ENCODE measurements at places on chromosomes 2 and 18. TPM values are rescaled to one million over a fixed set of nuclear protein-coding genes. Genes with fewer than 3 reads are reported as not detected.

Gene CD8A
- not detected for total RNA-seq

Gene SNED1
- 1.9 TPM for total RNA-seq

Gene DAPL1
- total RNA-seq: not detected

Gene CARF
- 11.8 TPM for total RNA-seq

- no peaks in the 10 kb centered on the region for H3K36me3 ChIP-seq
- no peak for DNase-seq
- H3K4me1 ChIP-seq: no peaks in the 10 kb centered on the region
- no peak overlapping the region for H3K4me3 ChIP-seq
- H3K27ac ChIP-seq: no peak overlapping the region
Observed at GRCh38 chr2:47607005-47607679, 175.8 kb upstream of the MSH6 start.

- H3K4me3 ChIP-seq: no peak overlapping the region
- DNase-seq: no peak
- H3K36me3 ChIP-seq: no peaks in the 10 kb centered on the region
- no peak overlapping the region for H3K27ac ChIP-seq
- peaks cover 20% of the 10 kb centered on the region for H3K4me1 ChIP-seq
Observed at GRCh38 chr2:8133913-8134472, 547.9 kb upstream of the ID2 start.

GRCh38 chr2:214169736-214170135 lies 241.1 kb upstream of the VWC2L start:
- H3K4me3 ChIP-seq: no peak overlapping the region
- no peak overlapping the region for H3K27ac ChIP-seq
- no peak for DNase-seq
- H3K4me1 ChIP-seq: no peaks in the 10 kb centered on the region

Data from Karpas-422 (cell line).